ENCODE measurements at places on chromosomes 3 and 15.

GRCh38 chr3:63857311-63857710, 6.3 kb downstream of the THOC7 start:
- DNase-seq: no peak

- no peak for DNase-seq
These were observed 27.9 kb upstream of the SLC6A1 start for GRCh38 chr3:10964537-10965167.

DNA sequence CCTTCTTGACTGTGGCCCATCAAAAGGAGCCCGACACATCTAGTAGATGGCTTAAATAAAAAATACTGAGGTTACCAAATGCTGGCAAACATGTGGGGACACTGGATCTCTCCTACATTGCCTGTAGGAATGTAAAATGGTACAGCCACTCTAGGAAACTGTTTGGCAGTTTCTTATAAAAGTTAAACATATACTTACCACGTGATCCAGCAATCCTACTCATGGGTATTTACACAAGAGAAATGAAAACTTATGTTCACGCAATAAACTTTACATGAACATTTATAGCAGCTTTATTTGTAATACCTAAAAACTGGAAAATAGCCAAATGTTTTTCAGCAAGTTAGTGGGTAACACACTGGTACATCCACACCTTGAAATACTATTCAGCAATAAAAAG, 9.1 kb downstream of the ZBTB38 start:
- DNase-seq: no peak

DNA sequence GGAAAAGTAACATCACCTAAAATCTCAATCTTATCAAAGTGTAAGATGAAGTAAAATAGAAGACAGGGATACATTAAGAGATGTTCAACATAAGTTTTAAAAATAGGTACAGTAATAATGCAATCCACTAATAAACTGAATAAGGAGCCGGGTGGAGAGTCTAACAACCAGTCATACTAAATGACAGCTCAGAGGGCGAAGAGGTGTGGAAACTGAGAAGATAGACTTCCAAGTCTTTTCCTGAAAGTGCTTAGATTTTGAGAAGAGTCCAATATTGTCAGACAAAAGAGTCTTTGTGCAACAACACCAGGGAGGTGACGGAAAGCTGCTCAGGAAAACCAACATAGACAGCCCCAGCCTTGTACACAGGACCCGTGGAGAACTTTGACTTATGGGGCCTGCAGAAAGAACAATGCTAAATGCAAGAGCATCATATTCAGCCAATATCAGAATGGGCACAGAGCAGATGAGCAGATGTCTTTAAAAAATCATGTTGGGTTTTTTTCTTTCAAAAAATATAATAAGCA, 66.4 kb downstream of the MECOM start:
- DNase-seq: no peak

DNA sequence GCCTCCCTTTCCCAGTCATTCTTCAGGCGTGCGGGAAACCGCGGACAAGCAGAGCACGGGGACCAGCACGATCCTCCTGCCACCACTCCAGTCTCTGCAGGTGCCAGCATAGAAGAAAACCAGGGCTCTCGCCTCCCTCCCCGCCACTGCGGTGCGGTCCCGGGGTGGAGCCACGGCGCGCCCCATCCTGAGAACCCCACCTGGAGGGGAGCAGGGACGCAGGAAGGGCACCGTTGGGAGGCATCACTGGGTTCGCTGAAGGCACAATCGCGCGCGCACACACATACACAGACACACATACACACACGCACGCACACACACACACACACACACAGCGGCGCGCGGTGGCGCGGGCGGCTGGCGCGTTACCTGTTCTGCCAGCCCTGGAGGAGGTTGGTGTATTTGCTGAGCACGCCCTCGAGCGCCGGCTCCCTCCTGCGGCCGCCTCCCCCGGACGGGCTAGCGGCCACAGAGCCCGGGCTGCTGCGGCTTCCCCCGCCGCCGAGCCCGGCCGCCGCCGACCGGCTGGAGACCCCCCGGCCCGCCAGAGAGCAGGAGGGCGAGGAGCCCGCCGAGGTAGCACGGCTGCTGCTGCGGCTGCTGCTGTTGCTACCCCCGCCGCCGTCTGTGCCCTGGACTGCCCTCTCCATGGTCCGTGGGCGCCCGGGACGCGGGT, 394 bp downstream of the OSBPL10 start:
- DNase-seq: no peak

DNA sequence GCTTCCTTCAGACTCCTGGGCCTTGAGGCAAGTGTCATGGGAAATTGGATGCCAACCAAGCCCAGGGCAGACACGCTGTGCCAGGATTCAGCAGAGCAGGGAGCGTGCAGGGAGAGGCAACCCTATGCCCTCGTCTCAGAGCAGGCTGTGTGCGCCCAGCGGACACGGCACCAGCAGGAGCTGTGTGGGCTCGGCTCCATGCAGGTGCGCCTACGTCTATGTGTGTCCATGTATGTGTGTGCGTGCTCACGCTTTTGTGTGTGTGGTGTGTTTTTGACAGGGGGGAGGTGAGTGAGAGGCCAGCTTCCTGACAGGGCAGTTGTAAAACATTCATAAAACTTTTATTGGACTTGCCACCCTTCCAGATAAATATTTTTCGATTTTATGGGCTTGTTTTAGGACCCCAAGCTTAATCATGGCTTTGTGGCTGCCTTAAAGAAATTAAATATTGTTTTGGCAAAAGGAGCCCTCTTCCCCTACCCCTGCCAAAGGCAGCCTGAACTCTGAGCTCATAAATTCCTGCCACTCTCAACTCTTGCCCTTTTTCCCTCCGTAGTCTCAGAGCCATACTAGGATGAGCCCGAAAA, 84.4 kb downstream of the DNAJB8 start:
- DNase-seq: no peak

DNA sequence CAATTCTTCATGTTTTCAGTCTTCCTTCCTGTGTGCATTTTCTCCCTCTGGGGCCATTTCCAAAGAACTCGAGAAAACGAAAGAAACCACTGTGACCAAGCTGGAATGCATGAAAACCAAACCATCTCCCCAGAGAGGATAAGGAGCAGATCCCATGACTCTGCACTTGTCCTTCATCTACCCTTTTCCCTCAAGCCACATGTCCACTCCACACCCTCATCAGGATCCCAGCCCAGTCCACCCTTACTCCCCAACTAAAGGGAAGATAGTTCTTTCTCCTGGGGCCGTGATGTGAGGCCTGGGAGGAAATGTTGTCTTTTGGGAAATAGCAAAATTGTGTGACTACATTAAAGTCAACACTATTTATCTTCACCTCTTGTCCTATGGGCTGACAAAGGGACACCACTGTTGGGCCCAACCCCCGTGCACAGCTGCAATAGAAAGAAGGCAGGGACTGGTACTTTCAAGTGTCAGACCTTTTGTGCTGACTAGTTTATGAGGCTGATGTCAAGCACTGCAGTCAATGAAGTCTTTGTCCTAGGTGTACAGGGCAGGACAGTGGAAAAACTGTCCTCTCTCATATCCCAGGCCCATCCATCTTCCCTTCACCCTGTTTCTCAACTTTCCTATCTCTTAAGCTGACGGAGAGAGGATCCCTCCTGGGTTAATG, 487.1 kb upstream of the NR2F2 start:
- no peak for DNase-seq

- DNase-seq: no peak
These were observed 158.2 kb downstream of the P3H2 start for GRCh38 chr3:189962466-189962865.

- no peak for DNase-seq
These were observed 78.8 kb upstream of the MEX3B start for GRCh38 chr15:82124331-82125263.

GRCh38 chr15:66188464-66188863, 65.1 kb downstream of the MEGF11 start:
- DNase-seq: no peak

DNA sequence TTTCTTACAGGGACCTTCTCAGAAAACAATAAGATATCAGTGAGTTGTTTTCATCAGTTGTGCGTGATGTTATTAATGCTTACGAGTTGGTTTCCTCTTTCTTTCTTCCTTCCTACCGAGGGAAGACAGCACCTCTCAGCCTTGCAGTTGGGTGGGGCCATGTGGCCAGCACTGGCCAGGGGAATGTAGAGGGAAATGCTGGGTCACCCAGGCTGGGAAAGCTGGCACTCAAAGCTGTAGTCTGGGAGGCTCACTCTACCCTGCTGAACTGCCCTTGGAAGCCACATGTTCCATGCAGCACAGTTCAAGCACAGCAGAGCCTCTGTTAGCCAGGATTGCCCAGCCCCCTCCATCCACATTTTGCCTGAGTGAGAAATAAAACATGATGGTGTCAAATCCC, 10.1 kb upstream of the CHCHD6 start:
- no peak for DNase-seq

- no peak for DNase-seq
These were observed 199.5 kb downstream of the TBC1D2B start for GRCh38 chr15:77877869-77878577.

GRCh38 chr3:133377396-133377795, 22.5 kb upstream of the BFSP2 start:
- DNase-seq: no peak

DNA sequence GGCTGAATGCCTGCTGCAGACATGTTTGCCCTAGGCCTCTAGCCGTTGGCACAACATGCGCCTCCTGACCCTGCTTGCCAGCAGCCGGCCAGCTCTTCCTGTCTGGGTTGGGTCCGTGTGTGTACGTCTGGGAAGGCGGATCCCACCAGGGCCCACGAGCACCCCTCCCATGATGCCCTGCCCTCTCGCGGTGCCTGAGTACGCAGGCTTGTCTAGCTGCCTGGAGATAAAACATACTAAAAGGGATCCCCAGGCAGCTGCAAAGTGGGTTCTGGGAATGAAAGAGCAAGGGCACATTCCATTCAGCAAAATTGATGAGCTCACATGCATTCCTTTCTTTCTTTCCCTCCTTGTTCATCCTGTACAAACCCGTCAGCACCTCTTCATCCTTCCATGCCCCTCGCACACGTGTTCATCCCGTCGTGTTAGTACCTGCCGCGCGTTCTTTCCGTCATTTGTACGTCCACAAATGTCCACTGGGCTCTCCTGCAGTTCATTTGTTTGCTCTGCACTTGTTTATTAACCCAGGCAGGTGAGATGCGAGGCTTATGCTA, 74.3 kb downstream of the FBLN2 start:
- DNase-seq: no peak

DNA sequence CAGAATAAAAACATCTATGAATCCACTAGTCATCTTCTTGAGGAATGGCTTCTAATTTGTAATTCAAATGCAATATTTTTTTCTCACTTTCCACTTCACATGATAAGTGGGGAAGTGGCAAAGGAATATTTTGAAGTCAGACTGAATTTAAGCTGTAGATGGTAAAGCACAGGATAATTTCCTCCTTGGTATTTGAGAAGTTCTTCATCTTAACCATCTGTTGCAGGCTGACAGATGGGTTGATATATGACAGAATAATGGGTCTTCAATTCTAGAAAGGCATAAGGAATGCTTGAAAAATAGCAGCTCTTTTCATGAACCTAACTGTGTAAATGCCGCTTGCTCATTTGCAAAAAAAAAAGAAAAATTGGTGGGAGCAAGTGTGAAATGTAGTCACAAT, 66.5 kb upstream of the SNTN start:
- no peak for DNase-seq

DNA sequence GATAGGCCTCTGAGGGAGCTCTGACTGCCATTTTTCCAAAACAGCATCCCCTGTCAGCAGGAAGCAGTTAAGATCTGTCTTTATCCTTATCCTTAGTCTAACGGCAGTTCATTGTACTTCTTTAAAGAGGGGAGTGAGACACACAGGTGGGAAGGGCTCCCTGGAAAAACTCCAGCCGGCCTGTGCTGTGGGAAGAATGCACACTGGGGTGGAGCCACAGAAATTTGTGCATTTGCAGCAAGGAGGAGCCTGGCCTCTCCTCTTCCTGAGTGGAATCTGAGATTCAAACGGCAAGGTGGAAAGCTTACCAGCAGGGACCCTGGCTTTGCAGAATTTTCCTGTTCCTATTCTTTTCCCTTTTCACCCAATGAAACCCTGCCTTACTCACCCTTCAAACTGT, 1209.4 kb downstream of the ROBO2 start:
- no peak for DNase-seq

Measured in stimulated activated CD4-positive, alpha-beta T cell treated with anti-CD3 and anti-CD28 coated beads, Interleukin-15, amount 100 ng/mL, for 48 hours (primary cell).